Cardiac fibroblast (primary cell): ENCODE measurements at places on chromosomes 6 and 20.
A peak's percentile ranks its signal among the peaks of the same experiment; 100 is the strongest.

DNA sequence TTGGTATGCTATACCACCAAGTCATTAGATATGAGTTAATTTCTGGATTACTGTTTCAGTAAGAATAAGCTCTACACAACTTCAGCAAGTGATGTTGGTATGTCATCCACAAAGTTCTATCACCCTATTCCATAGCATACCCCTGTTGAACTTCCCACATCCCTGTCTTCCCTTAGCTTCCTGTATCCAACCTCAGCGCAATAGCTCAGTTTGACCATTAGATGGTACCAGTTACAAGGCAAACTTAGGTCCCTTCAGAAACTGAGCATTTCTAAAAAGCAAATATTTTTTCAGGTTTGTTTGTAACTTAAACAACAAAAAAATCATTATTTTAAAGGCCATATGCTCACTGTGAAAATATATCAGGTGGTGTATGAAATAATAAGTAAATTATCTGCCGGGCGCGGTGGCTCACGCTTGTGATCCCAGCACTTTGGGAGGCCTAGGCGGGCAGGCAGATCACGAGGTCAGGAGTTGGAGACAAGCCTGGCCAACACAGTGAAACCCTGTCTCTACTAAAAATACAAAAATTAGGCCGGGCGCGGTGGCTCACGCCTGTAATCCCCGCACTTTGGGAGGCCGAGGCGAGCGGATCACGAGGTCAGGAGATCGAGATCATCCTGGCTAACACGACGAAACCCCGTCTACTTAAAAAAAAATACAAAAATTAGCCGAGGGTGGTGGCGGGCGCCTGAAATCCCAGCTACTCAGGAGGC lies 8.8 kb upstream of the MOG start:
- peak; percentile 59 for DNase-seq

- peak; percentile 12 for DNase-seq
Measured at GRCh38 chr6:135331002-135331401, 149.9 kb downstream of the MYB start.

DNA sequence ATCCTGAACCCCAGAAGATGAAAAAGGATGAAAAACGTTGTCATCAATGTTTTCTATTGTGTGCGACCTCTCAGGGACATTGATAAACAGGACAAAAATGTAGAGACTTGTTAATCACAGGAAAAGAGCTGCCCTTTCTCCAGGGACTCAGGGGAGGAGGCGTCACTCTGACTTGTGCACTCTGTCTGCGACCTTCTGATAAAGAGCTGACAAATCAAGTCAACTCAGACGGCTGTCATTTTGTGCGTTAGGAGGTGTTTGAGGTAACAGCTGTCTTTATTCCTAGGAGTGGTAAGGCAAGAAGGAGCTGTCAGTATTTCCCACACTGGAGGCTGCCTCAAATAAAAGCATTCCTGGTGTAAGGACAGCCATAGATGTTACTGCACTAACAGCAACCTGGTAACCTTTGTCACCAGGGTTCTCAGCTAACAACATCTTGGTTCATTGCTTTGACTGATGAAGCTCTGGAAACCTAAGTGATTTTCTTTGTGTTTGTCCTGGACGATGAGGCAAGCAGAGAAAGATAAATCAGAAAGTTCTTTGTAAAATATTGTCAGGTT lies 38.6 kb upstream of the NXT1 start:
- DNase-seq: no peak

DNA sequence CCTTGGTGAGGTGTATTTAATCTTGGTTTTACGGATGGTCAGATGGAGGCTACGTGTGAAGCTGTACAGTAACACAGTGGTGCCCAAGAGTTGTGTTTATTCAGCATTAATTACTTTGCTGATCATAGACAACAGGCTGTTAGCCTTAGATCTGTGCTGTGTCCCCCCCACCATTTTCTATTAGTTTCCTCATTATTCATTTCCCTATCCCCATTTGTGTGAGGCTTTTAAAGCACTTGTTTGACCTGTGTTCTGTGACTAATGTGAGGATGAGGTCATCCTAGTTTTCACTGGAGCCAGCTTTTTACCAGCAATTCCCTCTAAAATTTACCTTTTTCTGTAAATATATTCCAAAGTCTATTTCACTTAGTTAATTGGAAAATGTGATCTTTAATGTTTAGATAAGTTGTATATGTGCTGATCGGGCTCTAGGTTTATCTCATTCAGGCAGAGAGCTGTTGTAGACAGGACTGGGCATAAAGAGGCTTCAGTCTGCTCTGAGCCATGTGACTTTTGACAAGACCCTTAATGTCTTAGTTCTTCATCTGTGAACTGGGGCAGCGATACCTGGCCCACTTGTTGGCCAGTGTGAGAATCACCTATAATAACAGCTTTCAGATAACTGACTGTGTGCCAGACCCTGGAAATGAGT lies 8.4 kb downstream of the MAPRE1 start:
- no peak for DNase-seq

GRCh38 chr6:46776070-46776712 lies 17.0 kb upstream of the MEP1A start:
- no peak for DNase-seq

GRCh38 chr6:134936931-134937330 lies 13.0 kb downstream of the ALDH8A1 start:
- DNase-seq: peak; percentile 72

- DNase-seq: peak; percentile 43
Measured at GRCh38 chr6:39818695-39819094, 26.5 kb downstream of the DAAM2 start.

DNA sequence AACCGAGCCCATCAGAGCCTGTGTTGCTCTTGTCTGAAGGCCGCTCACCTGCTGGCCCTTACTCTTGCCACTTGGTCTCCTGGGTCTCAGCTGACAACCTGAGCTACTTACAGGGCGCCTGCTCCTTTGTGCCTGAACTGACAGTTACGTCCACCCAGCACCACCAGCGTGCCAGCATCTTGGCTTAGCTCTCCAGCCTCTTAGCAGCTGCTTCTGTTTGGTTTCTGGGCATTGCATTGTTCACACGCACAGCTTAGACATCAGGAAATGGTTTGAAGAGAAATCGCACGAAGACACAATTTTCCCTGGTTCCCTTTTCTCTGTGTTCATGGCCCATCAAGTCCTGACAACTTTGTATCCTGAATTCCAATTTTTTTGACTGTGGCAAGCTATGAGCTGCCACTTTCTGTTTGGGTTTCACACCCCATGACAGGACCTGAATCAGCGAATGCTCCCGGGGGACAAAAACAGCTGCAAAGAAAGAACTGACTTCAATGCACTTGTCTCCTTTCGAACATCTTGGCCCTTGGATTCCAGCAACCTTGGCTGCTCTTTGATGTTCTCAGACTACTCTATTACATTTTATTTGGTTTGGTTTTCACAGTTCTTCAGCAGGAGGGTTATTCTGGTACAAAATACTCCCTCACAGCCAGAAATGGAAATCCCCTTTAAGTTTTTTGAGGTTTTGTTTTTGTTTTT lies 45.2 kb upstream of the LY86 start:
- no peak for DNase-seq

DNA sequence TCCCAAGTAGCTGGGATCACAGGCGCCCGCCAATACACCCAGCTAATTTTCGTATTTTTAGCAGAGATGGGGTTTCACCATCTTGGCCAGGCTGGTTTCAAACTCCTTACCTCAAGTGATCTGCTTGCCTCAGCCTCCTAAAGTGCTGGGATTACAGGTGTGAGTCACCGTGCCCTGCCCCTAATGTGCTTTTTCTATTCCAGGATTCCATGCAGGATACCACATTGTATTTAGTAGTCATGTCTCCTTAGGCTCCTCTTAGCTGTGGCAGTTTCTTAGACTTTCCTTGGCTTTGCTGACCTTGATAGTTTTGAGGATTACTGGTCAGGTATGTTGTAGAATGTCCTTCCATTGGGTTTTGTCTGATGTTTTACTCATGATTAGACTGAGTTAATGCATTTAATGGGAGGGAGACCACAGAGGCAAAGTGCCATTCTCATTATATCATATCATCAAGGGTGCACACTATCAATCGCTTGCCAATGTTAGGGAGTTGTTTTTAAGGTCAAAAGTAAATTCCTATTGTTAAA lies 39.6 kb upstream of the TNFAIP3 start:
- DNase-seq: no peak

DNA sequence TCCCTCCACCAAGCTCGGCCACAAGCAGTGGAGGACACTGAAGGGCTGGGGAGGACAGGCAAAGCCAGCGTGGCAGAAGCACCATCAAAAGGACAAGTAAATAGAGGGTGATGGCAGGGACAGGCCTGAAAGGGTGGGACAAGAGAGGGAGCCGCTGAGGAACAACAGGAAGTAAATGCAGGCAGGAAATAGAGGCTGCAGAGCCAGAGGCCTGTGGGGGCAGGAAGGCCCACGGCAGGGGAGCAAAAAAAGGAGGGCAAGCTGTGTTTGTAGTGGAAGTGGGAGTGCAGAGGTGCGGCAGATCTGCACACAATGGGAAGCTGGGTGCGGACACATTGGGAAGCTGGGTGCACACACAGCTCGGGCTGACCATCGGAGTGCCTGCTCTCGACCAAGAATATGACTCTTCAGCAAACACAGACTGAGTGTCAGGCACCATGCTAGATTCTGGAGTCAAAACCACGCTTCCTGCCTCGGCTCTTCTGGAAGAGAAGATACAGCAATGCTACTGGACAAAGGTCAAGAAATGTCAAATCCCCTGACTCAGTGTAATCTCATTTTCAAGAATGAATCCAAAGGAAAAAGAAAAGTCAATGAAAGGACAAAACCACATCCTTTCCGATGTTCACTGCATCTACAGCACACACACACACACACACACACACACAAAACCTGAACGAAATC lies 40.4 kb upstream of the RAB22A start:
- no peak for DNase-seq

DNA sequence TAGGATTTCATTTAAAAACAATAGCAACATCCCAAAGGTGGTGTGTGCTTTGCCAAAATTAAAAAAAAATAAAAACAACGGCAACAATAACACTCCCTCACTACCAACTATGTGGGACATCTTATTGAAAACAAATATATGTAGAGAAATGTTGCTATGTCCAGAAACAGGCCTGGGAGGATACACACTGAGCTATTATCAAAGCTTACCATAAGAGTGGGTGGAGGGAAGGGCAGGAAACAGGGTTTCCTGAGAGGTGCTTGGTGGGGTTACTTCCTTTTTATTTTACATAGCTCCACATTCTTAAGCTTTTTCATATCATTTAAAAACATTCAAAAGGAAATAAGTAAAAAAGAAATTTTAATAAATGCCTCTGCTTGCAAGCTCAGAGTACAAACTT lies 150.0 kb upstream of the RIPOR2 start:
- peak; percentile 70 for DNase-seq

- no peak for DNase-seq
Measured at GRCh38 chr6:74152096-74152675, 456.2 kb downstream of the CD109 start.

DNA sequence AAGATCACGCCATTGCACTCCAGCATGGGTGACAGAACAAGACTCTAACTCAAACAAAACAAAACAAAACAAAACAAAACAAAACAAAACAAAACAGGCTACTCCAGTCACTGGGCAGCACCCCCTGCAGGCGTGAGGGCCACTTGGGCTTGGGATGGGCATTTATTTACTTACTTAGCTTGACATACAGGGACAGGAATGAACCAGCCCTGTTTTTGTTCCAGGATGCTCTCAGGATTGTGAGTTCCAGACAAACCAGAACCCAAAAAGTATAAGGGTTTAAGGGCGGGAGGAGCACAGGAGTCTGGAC lies 4.0 kb upstream of the PTPN1 start:
- DNase-seq: no peak

GRCh38 chr6:80234401-80234800 lies 127.9 kb downstream of the BCKDHB start:
- no peak for DNase-seq

DNA sequence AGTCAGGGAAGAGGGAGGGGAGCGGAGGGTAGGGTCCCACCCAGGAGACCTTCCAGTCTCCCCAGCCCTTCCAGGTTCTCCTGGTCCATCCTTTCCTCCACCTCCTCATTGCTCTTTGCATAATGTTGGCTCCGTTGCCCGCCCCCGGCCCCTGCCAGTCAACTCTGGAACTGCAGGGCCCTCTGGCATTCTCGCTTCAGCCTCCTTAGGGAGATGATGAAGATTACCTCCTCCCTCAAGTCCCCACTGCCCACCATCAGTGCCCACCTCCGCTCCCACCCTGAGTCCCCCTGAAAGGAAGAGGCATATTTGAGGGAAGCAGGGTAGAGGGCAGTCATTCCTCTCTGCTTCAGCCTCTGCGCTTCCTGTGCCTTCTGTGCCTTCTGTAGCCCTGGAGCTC lies 8.5 kb downstream of the TMEM63B start:
- DNase-seq: no peak

DNA sequence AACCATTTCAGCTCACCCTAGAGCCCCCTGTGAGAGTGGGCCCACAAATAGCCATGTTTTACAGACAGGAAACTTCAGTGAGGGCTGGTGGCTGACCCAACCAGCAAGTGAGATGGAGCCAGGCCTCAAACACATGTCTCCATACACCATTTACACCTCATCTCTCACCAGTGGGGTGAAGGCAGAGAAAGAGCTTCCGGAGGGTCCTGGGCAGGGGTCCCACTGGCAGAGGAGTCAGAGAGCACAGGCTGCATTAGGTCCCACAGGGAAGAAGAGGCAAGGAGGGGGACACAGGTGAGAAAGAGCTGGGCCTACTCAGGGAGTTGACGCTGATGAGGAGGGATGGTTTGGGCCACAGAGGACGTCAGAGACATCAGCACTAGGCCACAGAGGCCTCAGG lies 172.6 kb downstream of the VEGFA start:
- no peak for DNase-seq

GRCh38 chr6:55974688-55975087 lies 99.3 kb upstream of the BMP5 start:
- DNase-seq: peak; percentile 8

GRCh38 chr6:79869184-79869583 lies 78.2 kb downstream of the ELOVL4 start:
- no peak for DNase-seq

DNA sequence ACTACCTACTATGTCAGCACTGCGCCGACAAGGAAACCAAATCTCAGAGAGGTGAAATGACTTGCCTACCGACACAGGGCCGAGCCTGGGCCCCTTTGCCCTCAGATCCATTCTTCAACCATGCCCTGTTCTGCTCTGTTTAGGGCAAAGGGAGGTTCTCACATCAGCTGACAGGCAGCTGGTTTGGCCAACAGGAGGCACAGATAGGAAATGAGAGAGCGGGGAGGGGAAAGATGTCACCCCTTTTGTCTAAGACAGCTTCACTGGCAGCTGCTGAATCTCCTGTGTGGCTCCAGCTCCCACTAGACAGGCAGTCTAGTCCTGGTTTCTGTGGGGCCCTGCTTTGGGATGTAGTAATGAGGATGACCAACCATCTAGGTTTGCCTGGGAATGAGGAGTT lies 158.7 kb downstream of the TMEM200A start:
- DNase-seq: no peak

- no peak for DNase-seq
Measured at GRCh38 chr6:119871520-119871919, 522.0 kb upstream of the MAN1A1 start.

GRCh38 chr6:56862415-56863175 lies 92.3 kb upstream of the BEND6 start:
- DNase-seq: peak; percentile 43

- DNase-seq: no peak
Measured at GRCh38 chr20:64142590-64142989, 21.7 kb upstream of the MYT1 start.
